ENCODE measurements at places on chromosomes 1 and 21.

DNA sequence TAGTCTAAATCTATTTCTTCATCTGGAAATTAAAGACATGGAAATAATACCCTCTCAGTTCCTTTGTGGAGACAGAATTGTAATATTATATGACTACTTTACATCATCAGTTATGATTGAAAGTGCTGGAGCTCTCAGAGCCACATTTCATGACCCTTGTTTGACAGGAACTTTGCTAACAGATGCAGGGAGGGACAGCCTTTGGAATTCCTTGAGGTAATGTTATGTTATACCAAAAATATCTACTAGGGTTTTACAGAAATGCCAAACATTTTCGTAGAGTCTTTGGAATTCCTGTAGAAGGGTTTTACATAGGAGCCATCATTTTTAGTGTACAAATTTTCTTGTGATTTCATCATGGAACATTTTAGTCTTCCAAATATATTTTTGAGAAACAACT, 57.4 kb upstream of the ADAMTS5 start:
- no peak for DNase-seq

DNA sequence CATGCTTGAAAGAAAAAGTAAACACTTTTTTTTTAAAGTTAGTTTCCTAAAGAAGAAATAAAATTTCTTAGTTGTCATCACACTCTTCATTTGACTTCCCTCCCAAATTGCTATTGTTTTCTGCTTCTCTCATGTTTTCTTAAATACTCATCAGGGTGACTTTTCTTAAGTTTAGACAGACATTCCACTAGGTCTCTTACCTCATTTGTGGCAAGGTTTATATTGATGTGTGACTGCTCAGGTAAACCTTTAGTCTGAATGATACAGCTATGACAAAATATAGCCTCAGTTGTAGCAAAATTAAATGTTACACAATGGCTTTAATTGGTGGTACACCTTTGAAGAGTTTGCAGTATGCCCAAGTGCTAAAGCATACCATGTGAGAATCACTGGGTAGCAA, 78.6 kb downstream of the ATF6 start:
- no peak for DNase-seq

DNA sequence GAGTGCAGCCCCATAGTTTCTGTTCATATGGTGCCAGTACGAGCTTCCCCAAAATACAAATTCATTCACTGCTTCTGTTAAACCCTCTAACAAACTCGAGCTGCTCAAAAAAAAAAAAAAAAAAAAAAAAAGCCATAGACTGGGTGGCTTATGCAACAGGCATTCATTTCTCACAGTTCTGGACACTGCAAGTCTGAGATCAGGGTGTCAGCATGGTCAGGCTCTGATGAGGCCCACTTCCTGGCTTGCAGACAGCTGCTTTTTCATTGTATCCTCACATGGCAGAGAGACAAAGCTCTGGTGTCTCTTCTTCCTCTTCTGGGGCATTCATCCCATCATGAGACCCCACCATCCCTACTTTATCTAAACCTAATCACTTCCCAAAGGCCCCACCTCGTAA, 121.6 kb downstream of the PTBP2 start:
- DNase-seq = no peak

- no peak for DNase-seq
These were observed 23.6 kb upstream of the ZNF362 start for GRCh38 chr1:33232716-33233115.
